K562 (cell line): ENCODE measurements at places on chromosomes 1 and 21. TPM values are rescaled to one million over a fixed set of nuclear protein-coding genes. Genes with fewer than 3 reads are reported as not detected.
A peak's percentile ranks its signal among the peaks of the same experiment; 100 is the strongest.

OR2L13 gene
- total RNA-seq = not detected in 2 replicates

- no peak overlapping the region for H3K27ac ChIP-seq
- H3K4me3 ChIP-seq = no peak overlapping the region
- no peaks in the 10 kb centered on the region for H3K4me1 ChIP-seq
- H3K27me3 ChIP-seq = peaks cover 66% of the 10 kb centered on the region
- no peaks in the 10 kb centered on the region for H3K36me3 ChIP-seq
Observed at GRCh38 chr1:10755970-10756521, 40.4 kb downstream of the CASZ1 start.

CA6 gene
- total RNA-seq = not detected in 2 replicates

DNA sequence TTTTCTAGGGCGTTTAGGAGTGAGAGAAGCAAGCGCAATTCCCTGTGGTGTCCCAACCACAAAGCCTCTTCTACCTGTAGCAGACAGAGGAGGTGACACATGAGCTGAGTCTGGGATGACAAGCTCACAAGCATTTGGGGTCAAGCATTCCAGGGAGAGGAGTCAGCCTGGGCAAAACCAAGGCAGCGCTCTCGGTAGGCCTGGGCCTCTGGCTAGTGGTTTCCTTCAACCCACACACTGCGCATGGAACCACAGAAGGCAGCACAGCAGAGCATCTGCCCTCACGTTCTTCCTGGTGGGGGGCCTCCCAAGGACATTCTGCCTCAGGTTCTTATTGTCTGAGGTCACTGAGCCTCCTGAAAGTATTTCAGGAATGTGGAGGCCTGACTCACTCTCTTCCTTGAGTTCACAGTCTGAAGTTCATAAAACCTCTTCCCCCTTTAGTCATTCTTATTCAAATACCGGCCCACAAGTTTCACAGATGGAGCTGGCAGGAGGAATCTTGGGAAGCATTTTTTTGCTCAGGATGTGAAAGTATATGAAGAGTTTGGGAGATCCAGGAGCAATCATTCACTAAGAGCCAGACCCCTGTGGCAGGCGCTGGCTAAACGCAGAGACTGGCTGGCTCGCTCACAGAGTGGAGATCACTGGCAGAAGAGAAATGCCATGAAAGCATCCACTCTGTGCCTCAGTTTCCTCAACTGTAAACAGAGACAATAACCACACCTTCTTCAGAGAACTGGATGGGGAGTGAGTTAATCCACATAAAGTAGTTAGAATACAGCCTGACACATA, 26.8 kb downstream of the CCN1 start:
- H3K27me3 ChIP-seq = peaks cover 5% of the 10 kb centered on the region
- no peak overlapping the region for H3K4me3 ChIP-seq
- DNase-seq = no peak

GRCh38 chr1:47753808-47754207, 243.4 kb downstream of the TRABD2B start:
- no peaks in the 10 kb centered on the region for H3K36me3 ChIP-seq
- peaks cover 26% of the 10 kb centered on the region for H3K27me3 ChIP-seq
- H3K4me1 ChIP-seq = no peaks in the 10 kb centered on the region
- peak; percentile 11 for DNase-seq

DNA sequence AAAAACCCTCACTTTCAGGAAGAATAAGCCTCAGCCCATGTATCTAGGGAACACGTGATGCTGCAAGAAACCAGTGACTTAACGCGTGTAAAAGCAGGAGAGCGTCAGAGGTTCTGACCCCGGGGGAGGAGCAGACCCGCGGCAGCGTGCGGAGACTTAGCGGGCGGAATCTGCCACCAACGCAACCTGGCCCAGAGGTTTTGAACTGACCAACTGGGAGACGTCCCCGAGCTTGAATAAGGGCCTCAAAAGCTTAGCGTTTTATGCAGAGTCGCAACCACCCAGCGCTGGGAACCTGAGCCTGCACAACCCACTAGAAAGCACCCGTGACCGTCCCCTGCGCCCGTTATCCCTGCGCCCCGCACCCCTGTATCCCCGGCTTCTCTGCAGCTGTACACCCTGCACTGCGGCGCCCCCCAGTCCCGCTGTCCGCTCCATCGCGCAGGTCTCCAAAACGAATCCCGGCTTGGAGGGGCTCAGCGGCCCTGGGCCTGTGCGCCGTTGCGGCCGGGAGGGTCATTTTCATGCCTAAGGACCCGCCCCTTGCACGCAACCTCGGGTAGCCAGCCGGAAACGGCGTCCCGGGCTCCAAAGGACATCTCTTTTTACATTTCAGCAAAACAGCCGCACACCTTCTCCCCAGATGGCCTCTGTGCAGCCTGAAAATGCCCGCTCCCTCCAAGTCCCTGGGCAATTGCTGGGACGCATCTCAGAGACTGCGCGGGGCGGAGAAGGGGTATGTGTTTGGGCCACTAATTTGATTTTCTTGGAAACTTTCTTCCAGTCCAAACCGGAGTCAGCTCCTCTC, 29.4 kb upstream of the TRIM17 start:
- H3K4me3 ChIP-seq = no peak overlapping the region
- 0 out of 2 replicates have a peak, but pooled peaks cover 5% of the 10 kb centered on the region for H3K27me3 ChIP-seq
- no peak overlapping the region for H3K27ac ChIP-seq
- H3K4me1 ChIP-seq = peaks cover 11% of the 10 kb centered on the region
- DNase-seq = no peak

DNA sequence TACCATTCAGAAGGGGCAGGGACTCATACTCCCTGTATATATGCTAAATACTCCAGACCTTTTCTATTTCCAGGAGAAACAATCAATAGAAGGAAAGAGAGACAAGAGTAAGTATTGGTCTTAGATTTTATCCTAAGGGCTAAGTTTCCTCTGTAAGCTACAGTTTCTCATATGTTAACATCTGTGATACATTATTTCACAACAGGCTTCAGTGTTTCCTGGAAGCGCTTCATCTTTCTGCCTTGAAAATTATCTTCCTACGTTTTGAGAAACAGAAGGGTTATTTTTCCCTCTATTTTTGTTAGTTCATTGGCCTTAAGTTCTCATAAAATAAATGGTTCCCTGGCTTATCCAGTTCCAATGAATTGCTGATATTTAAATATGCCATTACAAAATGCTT, 15.6 kb downstream of the FMO1 start:
- no peak overlapping the region for H3K27ac ChIP-seq
- H3K4me3 ChIP-seq = no peak overlapping the region
- no peaks in the 10 kb centered on the region; the same call in 2 of the 3 replicates for H3K27me3 ChIP-seq
- no peaks in the 10 kb centered on the region for H3K4me1 ChIP-seq

GRCh38 chr1:211928290-211928801, 97.8 kb upstream of the LPGAT1 start:
- H3K36me3 ChIP-seq = no peaks in the 10 kb centered on the region
- peak overlapping the region; percentile 68 for H3K27ac ChIP-seq
- no peak overlapping the region for H3K4me3 ChIP-seq
- no peaks in the 10 kb centered on the region for H3K27me3 ChIP-seq
- H3K4me1 ChIP-seq = peaks cover 45% of the 10 kb centered on the region

DNA sequence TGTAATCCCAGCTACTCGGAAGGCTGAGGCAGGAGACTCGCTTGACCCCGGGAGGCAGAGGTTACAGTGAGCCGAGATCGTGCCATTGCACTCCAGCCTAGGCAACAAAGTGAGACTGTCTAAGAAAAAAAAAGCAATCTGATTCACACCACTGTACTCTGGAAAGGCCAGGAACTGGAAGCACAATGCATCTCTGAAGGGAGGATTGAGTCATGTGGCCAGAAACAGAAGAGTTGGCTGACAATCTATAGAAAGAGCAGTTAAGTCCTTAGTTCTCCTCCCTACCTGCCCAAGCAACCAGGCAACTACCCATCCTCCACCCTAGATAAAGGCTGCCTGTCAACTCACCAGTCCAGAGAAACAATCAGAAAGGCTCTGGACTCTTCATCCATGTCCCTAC, 45.9 kb downstream of the PIK3R3 start:
- DNase-seq = no peak
- H3K27me3 ChIP-seq = no peaks in the 10 kb centered on the region
- H3K27ac ChIP-seq = no peak overlapping the region
- H3K36me3 ChIP-seq = no peaks in the 10 kb centered on the region
- H3K4me3 ChIP-seq = no peak overlapping the region

- no peak overlapping the region for H3K4me3 ChIP-seq
- H3K27ac ChIP-seq = no peak overlapping the region
- peaks cover 87% of the 10 kb centered on the region for H3K36me3 ChIP-seq
- no peak for DNase-seq
Observed at GRCh38 chr1:224404916-224405603, 29.5 kb downstream of the WDR26 start.

DNA sequence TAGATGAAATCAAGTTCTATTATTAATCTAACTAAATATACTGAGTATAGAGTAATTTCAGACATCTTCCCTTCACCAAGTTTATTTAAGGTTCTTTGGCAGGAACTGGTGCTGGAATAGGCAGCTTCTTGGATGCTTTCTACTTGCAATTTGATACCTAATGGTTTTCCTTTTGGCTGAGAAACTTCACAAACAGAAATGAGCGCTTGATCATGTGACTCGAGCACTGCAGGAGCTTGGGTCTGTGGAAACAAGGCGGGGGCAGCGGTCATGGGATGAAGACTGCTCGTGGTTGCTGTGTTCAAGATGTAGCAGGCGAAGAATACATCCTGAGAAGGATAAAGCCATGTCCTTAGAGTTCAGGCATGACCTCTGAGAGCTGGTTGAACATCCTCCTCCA, 136.8 kb downstream of the PTPRC start:
- no peak for DNase-seq
- H3K27ac ChIP-seq = no peak overlapping the region
- H3K36me3 ChIP-seq = no peaks in the 10 kb centered on the region
- no peaks in the 10 kb centered on the region for H3K4me1 ChIP-seq
- no peak overlapping the region for H3K4me3 ChIP-seq

DNA sequence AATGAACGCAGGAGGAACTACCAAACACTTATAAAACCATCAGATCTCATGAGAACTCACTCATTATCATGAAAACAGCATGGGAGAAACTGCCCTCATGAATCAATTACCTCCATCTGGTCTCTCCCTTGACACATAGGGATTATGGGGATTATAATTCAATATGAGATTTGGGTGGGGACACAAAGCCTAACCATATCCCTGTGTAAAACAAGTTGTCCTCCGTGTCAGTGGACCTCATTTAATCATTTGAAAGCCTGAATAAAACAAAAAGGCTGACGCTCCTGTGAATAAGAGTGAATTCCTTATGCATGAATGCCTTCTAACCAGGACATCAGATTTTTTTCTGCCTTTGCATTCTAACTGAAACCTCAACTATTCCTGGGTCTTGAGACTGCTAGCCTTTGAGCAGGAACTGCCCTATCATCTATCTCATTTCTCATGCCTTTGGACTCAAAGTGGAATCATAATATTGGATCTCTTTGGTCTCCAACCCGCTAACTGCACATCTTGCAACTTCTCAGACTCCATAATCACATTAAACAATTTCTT, 648.8 kb downstream of the ADGRL2 start:
- H3K4me1 ChIP-seq = no peaks in the 10 kb centered on the region
- H3K27ac ChIP-seq = no peak overlapping the region

DNA sequence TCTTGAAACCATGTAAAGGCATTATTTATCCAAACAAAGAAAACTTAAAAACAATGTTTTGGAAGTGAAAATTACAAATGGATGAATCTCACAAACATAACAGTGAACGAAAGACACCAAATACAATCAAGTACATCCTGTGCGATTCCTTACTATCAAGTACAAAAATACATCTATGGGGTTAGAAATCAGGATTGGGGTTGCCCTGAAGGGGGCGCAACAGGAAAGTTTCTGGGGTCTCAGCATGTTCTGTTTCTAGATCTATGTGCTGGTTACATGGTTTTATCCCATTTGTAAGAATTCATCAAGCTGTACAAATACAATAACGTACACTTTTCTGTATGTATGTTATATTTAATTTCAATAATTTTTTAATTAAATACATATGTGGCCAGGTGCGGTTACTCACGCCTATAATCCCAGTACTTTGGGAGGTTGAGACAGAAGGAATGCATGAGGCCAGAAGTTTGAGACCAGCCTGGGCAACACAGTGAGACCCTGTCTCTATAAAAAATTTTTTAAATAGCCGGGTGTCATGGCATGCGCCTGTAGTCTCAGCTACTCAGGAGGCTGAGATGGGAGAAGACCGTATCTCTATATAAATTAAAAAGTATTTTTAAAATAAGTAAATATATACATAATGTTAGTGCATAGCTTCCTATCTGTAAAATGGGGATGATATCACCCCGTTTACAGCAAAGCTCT, 121.5 kb upstream of the SOD1 start:
- no peak for DNase-seq
- H3K4me3 ChIP-seq = no peak overlapping the region
- H3K27me3 ChIP-seq = peaks cover 20% of the 10 kb centered on the region; the same call in 2 of the 3 replicates
- no peak overlapping the region for H3K27ac ChIP-seq
- no peaks in the 10 kb centered on the region for H3K36me3 ChIP-seq

- H3K27me3 ChIP-seq = no peaks in the 10 kb centered on the region
- no peaks in the 10 kb centered on the region for H3K4me1 ChIP-seq
- H3K27ac ChIP-seq = no peak overlapping the region
- H3K4me3 ChIP-seq = no peak overlapping the region
- H3K36me3 ChIP-seq = no peaks in the 10 kb centered on the region
Observed at GRCh38 chr1:48356901-48357300, 115.1 kb downstream of the SPATA6 start.

GRCh38 chr1:31306278-31306677, 9.4 kb downstream of the ZCCHC17 start:
- no peak for DNase-seq
- no peak overlapping the region for H3K27ac ChIP-seq
- peaks cover 35% of the 10 kb centered on the region for H3K36me3 ChIP-seq

GRCh38 chr21:45950740-45951515, 30.6 kb upstream of the COL6A1 start:
- H3K27me3 ChIP-seq = peaks cover 68% of the 10 kb centered on the region
- H3K4me1 ChIP-seq = peaks cover 21% of the 10 kb centered on the region
- no peak for DNase-seq
- H3K27ac ChIP-seq = no peak overlapping the region
- no peak overlapping the region for H3K4me3 ChIP-seq

AQP10 gene
- 3.7 and 4.9 TPM in 2 replicates for total RNA-seq

DNA sequence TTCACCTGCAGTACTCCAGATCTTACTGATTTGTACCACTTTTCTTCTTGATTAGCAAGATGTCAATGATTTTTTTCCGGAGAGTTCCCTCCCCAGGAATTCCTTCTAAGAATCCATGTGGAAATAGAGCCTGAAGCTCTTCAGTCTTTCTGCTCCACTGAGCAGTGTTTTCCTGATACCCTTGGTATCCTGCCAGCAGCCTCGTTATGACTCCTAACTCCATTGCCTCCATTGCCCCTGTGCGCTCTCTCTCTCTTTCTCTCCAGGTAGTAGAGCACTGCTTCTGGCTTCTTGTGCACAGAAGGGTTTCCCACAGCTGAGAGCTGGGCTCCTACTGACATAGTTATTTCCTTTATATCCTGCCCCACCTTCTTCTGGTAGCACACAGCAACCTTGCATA, 12.2 kb downstream of the UBE2U start:
- DNase-seq = no peak
- no peak overlapping the region for H3K4me3 ChIP-seq
- no peaks in the 10 kb centered on the region for H3K4me1 ChIP-seq
- no peaks in the 10 kb centered on the region for H3K36me3 ChIP-seq

TNFRSF9 gene
- total RNA-seq = 0.09 and 0.16 TPM in 2 replicates

IGSF9 gene
- total RNA-seq = 0.29 and 0.34 TPM in 2 replicates

SLAMF6 gene
- 0.87 and 1.0 TPM in 2 replicates for total RNA-seq

RAB7B gene
- total RNA-seq = not detected in 2 replicates

- H3K27me3 ChIP-seq = peaks cover 37% of the 10 kb centered on the region
- no peak for DNase-seq
- H3K4me1 ChIP-seq = peaks cover 22% of the 10 kb centered on the region
Observed at GRCh38 chr1:53061123-53061858, 722 bp upstream of the PODN start.

SELENBP1 gene
- total RNA-seq = 41.9 and 42.9 TPM in 2 replicates

GRCh38 chr1:41199375-41199774, 42.7 kb downstream of the SCMH1 start:
- DNase-seq = no peak
- H3K4me1 ChIP-seq = peaks cover 7% of the 10 kb centered on the region; the same call in 1 of the 3 replicates
- H3K4me3 ChIP-seq = no peak overlapping the region
- H3K27me3 ChIP-seq = no peaks in the 10 kb centered on the region
- H3K36me3 ChIP-seq = no peaks in the 10 kb centered on the region

RIPPLY3 gene
- total RNA-seq = not detected in 2 replicates

BEND5 gene
- not detected in 2 replicates for total RNA-seq

LCK gene
- total RNA-seq = 0.38 and 0.47 TPM in 2 replicates
